Hematopoietic multipotent progenitor cell treated with erythropoietin and hydrocortisone succinate and interleukin-3 and kit ligand, for 17 days (in vitro differentiated cells): ENCODE measurements at places on chromosomes 6 and 20.

DNA sequence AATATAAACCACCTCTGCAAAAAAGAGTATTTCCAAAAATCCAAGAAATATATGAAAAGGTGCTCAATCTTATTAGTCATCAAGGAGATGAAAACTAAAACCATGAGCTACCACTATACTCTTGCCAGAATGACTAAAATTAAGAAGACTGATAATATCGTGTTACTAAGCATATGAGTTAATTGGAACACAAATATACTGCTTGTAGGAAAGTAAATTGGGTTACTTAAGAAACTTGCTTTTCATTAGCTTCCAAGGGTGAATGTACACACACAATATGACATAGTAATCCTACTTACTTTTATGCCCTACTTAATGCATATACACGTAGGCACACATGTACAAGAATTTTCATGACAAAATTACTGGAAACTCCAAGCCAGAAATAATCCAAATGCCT lies 3.4 kb downstream of the THEMIS start:
- no peak for DNase-seq

DNA sequence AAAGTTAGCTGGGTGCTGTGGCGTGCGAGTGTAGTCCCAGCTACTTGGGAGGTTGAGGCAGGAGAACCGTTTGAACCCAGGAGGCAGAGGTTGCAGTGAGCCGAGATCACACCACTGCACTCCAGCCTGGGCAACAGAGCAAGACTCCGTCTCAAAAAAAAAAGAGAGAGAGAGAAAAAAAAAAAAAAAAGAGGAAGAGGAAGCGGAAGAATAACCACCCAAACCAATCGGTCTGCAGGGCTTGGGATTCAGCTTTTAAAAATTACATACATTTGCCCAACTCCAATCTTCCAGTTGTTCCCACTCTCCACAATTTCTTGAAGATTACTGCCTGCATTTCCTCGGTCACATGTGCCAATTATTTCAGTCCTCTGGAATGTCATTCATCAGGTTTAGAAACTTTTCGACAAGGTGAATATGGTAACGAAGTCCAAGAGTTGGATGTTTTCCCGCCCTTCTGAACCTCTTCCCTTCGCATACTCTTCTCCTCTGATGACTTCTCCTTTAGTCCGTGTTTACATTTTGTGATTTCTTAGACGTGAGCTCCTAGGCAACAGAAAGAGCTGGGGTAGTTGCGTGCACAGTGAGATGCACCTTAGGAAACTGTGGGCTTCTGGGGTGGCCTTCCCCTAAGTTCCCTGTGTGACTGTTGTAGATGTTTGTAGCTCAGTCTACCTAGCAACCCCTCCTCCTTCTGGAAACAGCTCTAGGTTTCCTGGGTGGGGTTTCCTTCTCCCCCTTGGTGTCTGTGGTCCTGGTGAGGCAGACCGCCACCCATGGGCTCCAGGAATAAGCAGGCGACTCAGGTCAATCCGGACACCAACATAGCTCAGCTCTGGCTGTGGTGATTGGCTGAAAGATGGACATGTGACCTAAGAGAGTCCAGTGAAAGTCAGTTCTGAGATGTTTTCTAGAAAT lies 63.0 kb upstream of the NCOA3 start:
- no peak for DNase-seq

- no peak for DNase-seq
These were observed 4.1 kb downstream of the TRDN start for GRCh38 chr6:123632641-123633040.

DNA sequence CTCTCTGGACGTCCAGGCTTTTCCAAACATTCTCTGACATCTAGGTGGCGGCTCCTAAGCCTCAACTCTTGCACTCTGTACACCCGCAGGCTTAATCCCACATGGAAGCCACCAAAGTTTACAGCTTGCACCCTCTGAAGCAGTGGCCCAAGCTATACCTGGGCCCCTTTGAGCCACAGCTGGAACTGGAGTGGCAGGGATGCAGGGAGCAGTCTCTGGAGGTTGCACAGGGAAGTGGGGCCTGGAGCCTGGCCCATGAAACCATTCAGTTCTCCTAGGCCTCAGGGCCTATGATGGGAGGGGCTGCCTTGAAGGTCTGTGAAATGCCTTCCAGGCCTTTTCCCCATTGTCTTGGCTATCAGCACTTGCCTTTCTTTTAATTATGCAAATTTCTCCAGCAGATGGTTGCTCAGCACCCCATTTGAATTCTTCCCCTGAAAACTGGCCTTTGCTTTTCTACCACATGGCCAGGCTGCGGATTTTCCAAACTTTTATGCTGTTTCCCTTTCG lies 64.9 kb downstream of the IRF4 start:
- DNase-seq, result no peak

DNA sequence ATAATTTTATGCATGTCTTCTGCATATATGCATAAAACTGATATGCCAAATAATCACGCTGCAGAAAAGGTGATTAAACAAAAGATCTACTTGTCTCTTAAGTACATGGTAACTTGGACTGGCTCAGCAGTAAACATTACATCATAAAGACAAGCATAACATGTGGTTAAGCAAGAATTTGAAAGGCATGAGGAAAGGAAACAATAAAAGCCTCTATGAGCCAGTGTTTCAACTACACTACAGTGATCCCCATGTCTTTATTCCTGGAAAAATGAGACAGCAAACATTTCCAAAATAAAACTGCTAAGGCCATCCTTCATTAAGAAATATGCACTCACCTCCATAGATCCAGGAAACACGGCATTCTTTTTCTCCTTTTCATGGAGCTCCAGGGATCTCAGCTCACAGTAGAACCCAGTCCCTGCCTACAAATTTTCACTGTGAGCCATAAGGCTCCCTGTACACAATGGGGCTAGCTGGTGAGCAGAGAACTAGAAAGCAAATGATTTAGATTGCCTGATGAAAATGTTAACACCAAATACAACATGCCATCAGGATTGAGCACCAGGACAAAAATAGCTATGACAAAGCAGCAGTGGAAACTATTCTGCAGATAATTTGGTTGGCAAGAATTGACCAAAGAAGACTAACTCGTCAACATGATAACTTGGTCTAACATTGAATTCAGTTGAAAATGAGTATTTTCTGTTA lies 156.1 kb downstream of the COL21A1 start:
- no peak for DNase-seq

DNA sequence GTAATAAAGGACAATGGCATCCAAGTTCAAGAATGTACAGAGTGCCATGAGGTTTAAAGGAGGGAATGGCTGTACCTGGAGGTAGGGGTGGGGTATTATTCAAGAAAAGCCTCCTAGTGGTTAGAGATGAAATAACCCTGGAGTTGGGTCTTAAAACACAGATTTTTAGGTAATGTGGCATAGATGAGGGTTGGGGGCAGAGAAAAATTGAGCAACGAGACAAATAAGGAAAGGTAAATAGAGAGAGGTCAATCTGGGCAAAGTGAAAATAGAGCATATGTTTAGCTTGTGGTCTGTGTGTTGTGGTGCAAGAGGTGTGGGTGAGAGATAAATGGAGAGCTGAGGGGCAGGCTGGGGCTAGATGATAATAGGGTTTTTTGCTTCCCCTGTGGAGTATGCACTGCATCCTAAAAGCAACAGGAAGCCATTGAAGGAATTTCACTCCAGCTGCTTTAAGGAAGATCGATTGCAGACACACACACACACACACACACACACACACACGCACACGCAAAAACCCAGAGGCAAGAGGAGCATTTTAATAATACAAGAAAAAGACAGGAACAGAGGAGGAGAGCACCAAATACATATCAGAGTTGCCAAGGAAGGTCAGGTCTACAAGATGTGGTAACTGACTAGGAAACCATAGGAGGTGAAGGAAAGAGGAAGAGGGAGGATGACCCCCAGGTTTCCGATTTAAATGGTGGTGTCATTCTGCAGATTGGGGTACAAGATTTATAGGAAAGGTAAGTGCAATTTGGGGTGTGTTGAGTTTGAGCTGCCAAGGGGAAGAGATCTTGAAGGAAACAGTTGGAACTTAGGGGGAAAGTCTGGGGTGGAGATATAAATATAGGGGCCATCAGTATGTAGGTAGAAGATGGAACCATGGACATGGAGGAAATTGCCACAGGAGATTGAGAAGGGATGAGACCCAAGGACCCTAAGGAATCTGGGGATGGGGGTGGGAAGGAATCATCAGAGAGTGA lies 31.3 kb upstream of the ADGRF1 start:
- DNase-seq, result no peak

DNA sequence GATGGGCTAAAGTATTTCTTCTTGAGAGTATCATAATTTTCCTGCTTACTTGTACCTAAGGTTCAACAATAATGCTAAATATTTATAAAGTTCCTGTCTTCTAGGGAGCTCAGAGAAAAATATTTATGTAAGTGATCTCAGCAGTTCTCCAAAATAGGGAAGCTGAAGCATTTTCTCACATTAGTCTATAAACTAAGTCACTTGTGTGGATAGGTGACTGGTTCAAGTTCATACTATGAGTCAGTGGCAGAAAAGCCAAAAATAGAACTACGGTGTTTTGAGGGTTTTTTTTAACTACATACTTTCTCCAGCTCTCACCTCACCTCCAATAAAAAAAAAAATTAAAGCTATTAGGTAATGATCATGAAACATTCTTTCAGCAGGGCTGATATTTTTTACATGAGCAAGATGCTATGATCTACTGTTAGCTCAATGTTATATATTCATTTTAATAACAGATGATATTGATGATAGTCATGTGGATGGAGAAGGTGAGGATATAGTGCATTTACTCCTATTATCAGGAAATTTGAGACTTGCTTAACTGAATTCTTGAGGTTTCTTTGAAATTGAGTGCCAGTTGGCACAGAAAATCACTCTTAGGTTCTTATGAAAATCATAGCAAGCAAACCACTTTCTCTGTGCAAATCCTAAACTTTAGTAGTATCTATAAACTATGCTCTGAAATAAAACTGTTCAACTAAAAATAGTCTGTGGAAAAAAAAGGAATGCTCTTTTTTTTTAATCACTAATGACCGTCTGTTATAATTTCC lies 4.1 kb upstream of the MOXD1 start:
- no peak for DNase-seq

DNA sequence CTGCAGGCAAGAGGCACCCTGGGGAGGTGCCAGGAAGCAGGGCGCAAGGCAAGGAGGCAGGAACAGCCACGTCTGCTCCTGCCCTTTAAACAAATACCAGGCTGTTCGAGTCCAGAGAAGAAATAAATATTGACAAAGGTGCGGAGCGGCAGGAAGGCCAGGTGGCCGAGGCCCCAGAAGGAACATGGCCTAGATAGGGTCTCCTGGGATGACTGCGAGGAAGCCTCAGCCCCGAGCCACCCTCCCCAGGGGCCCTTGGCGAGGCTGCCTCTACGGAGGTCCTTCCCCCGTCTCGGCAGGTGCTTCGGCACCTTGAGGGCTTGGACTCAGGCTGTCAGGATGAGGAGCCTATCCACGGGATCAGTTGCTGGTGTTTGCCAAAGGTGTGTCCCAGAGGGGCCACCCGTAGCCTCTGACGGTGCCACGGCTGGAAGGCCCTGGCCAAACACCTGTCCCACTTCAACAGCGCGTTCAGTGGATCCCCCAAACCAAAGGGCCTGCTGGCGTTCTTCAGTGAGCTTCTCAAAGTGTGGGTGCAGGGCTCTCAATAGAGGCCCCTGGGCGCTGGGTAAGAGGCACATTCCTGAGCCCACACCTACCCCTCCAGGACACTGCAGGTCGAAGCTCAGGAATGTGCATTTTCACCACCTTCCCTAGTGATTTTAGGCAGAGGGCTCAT lies 39.8 kb downstream of the SNX5 start:
- no peak for DNase-seq

DNA sequence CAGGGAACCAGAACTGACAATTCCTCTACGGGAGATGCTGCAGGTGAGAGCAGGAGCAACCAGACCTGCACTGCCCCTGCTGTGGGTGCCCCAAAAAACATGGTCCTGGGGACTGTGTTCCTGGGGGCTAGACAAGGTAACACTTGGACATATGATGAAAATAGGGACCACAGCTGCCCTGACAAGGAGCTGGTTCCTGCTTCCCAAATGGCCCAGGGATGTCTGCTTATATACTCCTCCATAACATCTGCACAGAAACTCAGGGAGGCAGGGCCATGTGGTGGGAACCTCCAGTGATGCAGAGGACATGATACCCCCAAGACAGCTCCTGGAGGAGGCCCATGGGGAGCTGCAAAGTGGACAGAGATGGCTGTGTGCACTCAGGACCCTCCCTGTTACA lies 19.8 kb downstream of the HLA-F start:
- no peak for DNase-seq

- no peak for DNase-seq
These were observed 32.8 kb upstream of the PTPN1 start for GRCh38 chr20:50477239-50477872.

DNA sequence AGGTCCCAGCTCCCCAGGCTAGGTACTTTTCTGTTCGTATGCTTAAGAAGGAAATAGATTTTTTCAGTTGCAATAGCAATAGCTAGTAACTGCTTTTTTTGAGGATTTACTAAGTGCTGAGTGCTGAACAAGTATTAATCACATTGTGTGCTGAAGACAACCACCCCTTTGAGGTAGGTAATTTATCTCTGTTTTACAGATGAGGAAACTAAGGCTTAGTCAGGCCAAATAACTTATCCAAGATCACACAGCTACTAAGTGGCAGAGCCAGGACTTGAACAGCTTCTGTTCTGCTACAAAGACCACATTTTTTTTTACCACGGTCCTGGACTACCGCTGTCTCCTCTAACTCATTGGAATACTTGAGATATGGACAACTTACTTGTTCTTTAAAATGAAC lies 39.8 kb downstream of the LRRN4 start:
- peak; percentile 48 for DNase-seq

DNA sequence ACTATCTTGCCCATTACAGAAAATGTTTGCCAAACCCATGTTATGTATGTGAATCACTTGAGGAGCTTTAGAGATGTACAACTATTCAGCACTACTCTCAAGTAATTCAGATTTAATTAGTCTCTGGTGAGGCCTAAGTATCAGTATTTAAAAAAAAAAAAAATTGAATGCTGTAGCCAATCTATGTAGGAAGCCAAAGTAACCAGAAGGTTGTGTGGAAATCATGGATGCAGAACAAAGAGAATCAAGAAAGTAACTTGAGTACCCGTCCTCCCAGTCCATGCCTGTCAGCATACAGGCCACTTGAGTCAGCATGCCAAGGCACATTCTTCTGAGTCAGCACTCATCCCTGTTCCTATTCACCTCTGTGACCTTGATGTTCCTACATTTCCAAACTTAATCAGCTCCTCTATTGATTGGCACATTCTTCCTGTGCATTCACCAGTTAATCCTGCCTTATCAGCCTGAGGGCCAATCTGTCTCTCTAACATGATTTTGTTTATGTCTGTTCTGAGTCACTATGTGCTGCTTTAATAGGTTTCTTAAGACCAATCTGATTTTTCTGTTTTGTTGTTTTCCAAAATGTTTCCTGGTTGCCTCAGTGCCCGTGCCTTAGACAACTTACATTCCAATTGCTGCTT lies 165.6 kb downstream of the KCNQ5 start:
- no peak for DNase-seq
